ENCODE measurements at places on chromosomes 3 and 15. TPM values are rescaled to one million over a fixed set of nuclear protein-coding genes. Genes with fewer than 3 reads are reported as not detected.

- peak; percentile 1 for DNase-seq
These were observed 689.9 kb upstream of the SEMA6D start for GRCh38 chr15:47027322-47027946.

DNA sequence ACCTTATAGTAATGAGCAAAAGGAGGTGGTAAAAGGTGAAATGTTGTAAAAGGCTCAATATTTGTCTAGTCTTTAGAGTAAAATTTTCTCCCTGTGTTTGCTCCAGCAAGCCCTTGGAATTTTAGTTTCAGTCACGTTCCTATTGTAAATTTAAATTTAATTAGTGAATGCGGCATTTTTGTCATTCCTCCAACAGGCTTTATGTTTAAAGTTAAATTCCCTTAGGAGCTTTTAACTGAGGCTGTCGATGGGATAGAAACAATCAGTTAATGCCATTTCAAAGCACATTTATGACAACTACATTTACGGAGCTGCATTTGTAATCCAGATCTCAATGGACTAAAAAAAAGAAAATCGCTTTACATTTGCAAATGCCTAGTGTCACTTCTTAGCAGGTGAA is 868 bp upstream of the GADL1 start:
- DNase-seq: peak; percentile 23

DNA sequence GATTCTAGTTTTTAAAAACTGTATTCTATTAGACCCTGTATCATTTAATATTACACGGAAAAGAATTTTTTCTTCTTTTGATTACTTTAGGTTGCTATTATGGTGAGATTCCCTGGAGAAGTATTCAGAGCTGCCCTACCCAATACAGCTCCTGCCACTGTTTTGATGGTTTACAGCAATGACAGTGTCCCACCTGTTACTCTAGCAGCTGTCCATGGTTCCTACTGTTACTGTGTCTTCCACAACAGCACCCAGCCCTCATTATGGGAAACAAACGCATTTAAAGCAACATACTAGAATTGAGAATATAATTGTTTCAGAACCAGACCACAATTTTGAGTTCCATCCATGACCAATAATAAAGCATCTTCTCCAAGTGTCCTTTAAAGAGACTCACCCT is 450.7 kb downstream of the SHQ1 start:
- no peak for DNase-seq

GRCh38 chr15:45660231-45660979 is 25.6 kb downstream of the SQOR start:
- DNase-seq: no peak

DNA sequence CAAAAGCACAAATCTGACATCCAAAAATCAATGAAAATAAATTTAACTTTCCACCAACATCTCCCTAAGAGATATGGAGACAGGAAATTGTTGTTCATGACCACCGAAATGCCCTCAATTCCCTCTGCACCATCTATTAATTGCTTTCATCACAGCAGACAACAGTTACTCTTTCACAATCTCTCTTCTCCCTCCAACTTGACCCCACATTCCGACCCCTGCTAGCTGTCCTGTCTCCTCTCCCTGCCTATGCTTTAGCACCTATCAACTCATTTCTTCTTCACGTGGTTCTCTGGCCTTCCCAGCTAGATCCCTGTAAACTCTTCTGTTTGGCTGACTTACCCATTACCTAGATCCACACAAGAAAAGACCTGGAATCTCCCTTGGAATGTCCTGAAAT is 173.9 kb upstream of the ADAMTS9 start:
- DNase-seq: no peak

DNA sequence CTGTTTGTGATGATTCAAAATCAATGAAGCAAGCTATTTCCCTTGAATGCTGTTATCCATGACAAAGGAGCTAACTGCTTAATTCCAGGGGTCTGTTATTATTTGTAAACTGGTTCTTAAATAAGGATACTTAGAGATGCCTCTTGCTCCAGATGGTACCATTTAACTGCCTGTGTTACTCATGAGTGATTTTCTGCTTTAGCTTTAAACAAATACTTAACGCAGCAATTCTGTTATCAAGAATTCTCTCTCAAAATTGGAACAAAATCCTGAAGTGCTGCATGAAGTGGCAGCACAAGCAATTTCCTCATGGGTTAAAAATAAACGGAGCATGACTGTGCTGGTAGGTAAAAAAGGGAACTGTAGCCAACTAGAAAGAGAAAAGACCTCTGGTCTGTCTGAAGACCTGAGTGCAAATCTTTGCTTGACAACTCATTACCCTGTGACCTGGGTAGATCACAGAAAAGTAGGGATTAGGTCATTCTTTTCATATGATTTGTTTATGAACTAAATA is 62.5 kb upstream of the GBE1 start:
- DNase-seq: no peak

The PIF1 gene
- 8.1 TPM for polyA plus RNA-seq

The PEX5L gene
- 0.42 TPM for polyA plus RNA-seq

DNA sequence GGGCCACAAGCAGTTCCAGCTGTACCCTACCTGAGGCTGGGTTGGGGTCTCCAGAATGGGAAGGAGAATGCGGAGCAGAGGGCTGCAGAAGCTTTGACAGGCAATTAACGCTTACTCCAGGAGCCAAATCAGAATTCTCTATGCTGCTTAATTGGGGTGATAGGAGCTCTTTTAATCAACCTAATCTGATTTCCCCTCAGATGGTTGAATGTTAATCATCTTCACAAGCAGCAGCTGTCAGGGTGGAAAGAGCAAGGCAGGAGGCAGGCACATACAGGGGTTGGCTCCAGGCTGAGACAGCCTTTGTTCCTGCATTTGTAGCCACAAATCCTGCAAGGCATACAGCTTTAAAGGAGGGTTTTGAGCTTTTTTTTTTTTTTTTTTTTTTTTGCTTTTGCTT is 2.6 kb downstream of the CILP start:
- no peak for DNase-seq

Measured in right renal cortex interstitium (tissue), 3 donors.